IMR-90 (cell line): ENCODE measurements at places on chromosomes 7 and 10. TPM values are rescaled to one million over a fixed set of nuclear protein-coding genes. Genes with fewer than 3 reads are reported as not detected.

FBXL13 gene
- total RNA-seq: 0.36 and 0.83 TPM in 2 replicates

PON1 gene
- not detected in 2 replicates for total RNA-seq

KCNMA1 gene
- 24.7 and 25.6 TPM in 2 replicates for total RNA-seq

DUSP5 gene
- 42.1 and 55.3 TPM in 2 replicates for total RNA-seq

SORCS1 gene
- under 0.01 TPM in 1 of 2 replicates, not detected in the other for total RNA-seq

OLAH gene
- total RNA-seq: under 0.01 TPM in 1 of 2 replicates, not detected in the other

METTL27 gene
- 1.7 and 2.3 TPM in 2 replicates for total RNA-seq

TRPV5 gene
- not detected in 2 replicates for total RNA-seq

C7orf57 gene
- not detected in 2 replicates for total RNA-seq

PLCE1 gene
- total RNA-seq: 3.9 and 4.5 TPM in 2 replicates

SFRP5 gene
- not detected in 2 replicates for total RNA-seq

OR2A42 gene
- not detected in 2 replicates for total RNA-seq

CALHM1 gene
- not detected in 2 replicates for total RNA-seq

DNA sequence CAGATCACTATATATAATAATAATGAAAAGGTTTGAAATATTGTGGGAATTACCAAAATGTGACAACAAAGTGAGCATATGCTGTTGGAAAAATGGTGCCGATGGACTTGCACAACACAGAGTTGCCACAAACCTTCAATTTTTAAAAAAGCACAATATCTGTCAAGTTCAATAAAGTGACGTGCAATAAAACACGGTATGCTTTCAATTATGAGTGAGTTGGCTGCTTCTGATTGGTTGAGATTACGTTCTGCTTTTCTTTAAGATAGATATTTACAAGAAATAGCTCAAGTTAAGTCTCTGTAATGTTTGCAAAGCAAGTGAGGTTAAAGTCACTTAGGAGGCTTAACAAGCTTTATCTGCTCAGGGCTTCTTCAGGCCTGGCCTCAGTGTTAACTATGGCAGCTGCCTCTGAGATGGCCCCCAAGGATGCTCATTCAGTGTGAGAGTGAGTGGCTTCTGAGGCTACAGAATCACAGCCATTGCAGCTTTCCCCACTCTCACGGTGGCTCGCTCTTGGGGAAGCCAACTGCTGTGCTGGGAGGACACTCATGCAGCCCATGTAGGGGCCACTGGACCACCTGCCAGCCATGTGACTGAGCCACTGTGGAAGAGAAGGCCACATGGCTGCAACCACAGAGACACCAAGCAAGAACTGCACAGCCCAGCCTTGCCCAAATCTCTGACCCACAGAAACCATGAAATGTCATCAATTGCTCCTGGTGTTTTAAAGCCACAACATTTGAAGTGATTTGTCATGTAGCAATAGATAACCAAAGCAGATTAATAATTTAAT is 78.3 kb upstream of the TMEM72 start:
- no peak for DNase-seq

DNA sequence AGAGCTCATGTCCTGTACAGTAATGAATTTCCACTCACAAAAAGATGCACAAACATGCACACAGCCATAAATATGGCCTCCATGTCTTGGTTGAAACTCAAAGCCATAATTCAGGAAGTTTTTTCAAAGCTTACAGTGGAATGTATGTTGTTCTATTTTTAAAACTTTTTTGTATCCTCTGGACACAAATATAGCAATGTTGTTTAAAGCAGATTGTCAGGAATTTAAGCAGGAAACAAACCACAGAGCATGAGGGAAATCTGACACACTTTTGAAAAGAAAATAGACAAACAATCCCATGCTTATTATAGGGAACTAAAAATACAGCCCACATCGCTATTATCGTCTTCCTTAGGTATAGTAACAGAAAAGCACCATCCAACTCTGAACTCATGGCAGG is 21.5 kb downstream of the LRRN3 start:
- peak; percentile 51 for DNase-seq

DNA sequence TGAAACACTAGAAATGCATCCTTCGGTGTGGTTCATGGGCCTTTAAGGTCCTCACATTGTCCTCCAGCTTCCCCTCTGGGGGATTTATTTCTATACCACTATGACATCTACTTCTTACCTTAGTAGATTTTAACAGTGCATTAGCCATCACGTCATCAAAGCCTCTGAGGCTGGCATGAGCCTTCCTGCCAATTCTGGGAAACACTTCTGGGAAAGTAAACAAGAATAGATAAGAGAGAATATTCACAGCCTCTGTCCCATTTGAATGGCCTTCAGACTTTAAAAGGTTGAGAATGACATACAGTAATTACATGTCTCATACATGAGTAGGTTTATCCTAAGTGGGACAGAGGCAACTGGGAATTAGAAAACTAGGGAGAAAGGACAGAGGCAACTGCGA is 89.7 kb downstream of the AMPH start:
- DNase-seq: no peak

- no peak for DNase-seq
These were observed at the start of gene UPK3B for GRCh38 chr7:76509931-76510877. Gene UPK3B, plus strand, starts transcription at chr7:76510552. Its CDS starts 101 bp downstream, at chr7:76510653.

GRCh38 chr10:75058161-75058560 is 53.3 kb upstream of the SAMD8 start:
- DNase-seq: no peak

DNA sequence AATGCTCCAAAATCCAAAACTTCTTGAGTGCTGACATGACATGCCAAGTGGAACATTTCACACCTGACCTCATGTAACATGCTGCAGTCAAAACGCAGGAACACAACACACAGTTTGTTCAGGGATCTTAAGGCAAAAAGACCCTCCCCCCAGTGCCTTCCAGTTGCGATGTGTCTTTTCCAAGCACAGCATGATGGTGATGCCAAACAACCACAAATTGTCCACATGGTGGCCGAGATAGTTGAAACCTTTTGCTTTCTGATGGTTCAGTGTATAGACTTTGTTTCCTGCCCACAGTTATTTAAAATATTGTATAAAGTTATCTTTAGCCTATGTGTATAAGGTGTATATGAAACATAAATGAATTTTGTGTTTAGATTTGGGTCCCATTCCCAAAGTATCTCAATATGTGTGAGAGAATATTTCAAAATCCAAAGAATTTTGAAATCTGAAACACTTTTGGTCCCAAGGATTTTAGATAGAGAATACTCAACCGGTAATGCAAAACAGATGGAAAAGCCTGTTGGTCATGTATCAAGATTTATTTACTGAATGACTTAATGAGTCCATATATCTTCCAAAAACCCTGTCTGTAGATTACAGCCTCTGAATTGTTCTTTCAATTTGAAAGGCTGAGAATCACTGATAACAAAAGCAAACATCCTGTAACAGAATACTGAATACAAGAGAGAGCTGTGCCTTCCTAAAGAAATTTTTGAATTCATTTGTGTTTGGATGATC is 93.4 kb upstream of the OIT3 start:
- DNase-seq: peak; percentile 66

GRCh38 chr7:6554848-6555247 is 3.6 kb upstream of the GRID2IP start:
- no peak for DNase-seq

DNA sequence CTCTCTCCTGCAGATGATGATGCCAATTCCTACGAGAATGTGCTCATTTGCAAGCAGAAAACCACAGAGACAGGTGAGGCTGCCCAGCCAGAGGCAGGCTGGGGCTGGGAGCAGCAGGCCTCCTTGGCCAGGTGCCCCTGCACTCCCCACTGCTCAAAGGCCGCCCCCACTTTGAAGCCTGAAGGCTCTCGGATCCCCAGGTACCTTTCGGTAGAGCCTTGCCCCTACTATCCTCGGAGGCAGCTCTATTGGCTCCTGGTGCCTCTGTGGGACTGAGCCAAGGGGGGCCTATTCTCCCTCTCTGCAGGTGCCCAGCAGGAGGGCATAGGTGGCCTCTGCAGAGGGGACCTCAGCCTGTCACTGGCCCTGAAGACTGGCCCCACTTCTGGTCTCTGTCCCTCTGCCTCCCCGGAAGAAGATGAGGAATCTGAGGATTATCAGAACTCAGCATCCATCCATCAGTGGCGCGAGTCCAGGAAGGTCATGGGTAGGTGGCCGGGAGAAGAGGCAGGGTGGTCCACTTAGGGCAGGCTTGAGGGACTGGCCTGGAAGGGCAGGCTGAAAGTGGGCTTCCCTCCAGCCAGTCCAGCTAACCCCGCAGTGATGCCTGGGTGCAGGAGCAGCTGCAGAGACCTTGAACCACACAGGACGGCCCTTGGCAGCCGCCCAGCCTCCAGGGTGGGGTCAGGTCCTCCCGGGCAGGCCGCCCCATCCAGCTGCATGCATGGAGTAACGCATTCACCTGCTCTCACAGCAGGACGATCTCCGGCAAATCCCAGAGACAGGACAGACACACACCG is 14.1 kb downstream of the LAT2 start:
- DNase-seq: no peak

- DNase-seq: no peak
These were observed 499.0 kb downstream of the TCERG1L start for GRCh38 chr10:130812381-130813148.

DNA sequence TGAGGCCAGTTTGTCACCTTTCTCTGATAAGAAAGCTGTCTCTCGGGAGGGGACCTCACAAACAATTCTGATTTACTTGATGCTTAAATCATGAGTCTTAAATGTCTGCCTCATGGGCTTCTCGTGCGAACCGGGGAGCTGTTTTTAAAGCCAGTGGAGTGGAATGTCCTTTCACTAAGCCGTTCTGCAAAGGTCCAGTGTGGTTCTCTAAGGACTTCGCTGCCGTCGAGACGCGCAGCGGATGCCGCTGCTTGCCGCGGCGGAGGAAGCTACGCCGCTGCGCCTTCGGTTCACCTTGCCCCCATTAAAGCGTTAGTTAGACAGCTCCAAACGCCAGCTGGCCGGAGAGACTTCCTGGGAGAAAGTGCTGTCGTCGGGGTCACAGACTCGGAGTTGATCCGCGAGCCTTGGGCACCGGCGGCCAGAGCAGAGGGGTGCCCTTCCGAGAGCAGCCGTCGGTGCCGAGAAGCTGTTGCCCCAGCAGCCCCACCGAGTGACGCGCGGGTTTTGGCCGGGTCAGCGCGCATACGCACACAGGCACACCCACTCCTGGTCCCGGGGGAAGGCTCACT is 1.3 kb upstream of the HMX3 start:
- DNase-seq: no peak

DNA sequence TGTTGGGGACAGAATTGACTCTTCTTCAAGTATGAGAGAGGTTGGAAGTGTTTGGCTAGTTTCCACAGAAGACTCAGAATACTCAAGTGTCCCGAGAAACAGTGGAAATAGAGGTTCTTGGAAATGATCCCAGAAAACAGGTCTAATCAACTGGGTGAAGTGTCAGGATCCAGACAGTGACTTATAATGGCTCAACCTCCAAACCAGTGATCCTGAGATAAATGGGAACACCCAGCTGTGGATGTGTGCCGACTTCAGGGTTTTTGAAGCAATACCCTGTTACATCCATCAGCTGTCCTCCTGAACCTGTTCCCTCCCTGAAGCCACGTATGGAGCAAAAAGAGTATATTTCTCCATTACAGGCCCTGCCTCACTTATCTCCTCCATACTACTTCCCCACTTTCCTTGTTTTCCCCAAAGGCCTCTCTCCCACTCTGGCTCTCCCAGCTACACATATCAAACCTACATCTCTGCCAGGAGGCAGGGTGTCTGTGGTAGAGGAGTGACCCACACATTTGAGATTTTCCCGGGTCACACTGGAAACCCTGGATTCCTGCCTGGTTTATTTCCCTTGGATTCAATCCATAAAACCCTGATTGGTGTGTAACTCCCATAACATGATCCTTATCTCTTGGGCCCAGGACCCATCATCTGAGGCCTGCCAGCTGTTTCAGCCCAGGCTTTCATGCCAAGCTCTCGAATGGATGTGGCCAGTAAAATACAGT is 17.6 kb upstream of the ELOVL3 start:
- DNase-seq: peak; percentile 52

DNA sequence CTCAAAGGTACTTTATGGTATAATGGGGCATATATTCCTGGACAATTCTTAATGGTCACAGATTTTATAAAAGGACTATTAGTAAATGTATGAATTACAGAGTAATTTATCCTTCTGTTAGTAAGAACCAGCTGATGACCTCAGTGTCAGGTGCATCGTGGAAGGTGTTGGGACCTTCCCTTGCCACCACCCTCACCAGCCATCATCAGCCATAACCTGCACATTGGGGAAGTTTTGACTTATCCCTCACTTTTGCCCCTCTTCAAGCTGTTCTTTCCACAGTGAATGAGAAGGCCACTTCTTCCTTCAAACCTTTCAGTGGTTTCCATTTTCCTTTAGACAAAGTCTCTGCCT is 52.2 kb downstream of the FIGNL1 start:
- DNase-seq: no peak

DNA sequence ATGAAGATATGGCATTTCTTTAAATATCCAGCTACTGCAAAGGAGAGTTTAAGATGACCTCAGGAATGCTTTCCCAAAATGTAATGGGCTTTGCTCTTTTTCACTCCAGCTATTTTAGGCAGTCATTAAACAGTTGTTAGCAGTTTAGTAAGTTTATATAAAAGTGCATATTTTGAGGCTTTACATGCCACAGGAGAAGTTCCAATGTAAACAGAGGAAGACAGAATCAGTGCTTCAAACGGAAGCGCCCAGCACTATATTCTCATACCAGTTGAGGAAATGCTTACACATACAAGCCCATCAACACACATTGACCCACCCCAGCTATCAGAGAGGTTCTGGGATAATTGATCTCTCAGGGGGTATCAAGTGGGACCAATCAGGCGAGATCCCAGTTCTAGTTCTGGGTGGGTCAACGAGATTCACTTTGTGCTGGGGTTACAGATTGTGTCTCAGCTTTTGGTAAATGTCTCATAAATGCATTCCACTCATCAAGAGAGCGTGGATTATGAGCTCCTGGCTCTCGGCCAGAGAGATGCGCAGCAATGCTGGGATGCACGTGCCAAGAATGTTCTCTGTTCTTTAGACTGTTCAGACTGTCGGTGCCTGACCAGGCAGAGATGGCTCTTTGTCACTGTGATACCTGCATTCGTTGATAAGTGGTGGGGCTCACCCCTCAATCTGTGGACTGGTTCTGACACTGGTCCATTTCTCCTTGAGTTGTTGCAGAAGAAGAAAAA is 55.0 kb downstream of the CACNB2 start:
- DNase-seq: peak; percentile 70

DNA sequence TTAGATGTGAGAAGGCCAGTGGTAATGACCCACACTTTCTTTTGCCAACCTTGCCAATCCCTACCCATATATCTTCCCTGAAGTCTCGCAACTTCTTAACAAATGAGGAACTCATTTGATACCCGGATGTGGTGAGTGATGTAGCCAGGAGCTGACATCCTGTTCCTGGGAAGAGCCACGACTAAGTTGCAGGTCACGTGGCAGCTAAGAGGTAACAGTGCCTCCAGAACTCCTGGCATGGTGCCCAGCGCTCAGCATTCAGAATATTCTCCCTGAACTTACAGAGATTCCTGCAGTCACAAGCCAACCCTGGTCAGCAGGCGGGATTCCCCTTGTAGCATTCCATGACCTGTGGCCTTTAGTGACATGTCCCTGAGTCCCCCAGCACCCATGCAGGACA is 282.5 kb downstream of the GALNT17 start:
- no peak for DNase-seq

- DNase-seq: no peak
These were observed 21.5 kb upstream of the TARP start for GRCh38 chr7:38294926-38295325.

DNA sequence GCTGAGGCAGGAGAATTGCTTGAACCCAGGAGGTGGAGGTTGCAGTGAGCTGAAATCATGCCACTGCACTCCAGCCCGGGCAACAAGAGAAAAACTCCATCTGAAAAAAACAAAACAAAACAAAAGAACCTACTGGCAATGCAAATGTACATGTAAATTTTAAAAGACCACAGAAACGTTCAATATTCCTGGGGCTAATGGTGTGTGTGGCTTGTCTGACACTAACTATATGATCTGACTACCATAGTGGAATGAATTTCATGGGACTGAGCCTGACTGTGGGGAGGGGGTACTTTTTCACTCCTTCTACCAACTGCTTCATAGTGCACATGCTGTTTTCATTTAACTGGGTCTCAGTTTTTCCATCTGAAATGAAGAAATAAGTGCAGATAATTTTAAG is 69.6 kb downstream of the ITPRID1 start:
- DNase-seq: no peak
